ENCODE measurements at places on chromosomes 13 and 19.
A peak's percentile ranks its signal among the peaks of the same experiment; 100 is the strongest.

DNA sequence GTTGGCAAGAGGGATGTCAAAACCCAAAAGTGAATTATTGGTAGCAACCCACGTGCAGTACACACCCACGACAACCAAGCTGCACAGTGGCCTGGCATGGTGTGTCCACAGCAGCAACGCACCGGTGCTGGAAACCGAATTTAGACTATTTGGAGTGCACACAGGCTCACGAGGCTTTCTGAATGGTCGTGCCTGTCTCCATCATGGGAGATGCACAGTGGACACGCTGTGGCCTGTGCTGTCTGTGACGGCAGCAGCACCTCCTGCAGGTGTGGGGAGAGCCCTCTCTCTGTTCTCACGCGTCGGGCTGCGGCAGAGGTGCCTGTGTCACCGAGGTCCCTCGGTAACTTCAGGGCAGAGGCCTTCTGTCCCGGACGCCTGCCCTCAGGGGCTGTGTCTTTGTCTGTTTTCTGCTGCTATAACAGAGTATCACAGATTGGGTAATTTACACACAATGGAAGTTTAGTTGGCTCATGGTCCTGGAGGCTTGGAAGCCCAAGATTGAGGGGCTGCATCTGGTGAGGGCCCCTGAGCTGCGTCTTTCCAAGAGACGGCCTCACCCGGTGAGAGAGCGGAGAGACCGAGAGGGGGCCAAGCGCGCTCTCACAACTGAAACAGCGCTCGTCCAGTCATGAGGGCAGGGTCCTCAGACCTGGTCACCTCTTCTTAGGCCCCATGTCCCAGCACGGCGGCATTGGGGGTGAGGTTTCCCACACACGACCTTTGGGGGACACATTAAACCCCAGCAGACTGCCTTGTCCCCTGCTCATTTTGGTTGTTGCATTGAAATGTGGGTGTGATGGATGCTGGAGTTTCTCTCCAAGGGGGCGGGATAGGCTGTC lies 9.1 kb upstream of the MCF2L start:
- DNase-seq: no peak

- no peak for DNase-seq
Observed at GRCh38 chr19:40607311-40608239, 6.4 kb downstream of the LTBP4 start.

DNA sequence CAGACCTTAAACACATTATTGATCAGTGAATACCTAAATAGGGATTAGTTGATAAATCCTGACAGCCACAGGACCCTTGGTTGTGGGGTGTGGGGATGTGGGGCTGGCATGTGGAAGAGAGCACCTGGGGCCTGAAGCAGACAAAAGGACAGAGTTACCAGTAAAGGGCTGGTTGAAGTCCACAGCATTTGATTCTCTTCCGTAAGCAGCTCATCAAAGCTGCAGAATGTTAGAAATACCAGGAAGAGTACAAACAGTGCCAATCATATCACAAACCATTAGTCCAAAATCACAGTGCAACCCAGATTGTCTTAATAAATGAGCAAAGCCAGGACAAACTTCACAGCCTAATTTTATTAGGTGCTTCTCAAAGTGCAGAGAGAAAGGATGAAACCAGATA lies 92.5 kb upstream of the KL start:
- DNase-seq: no peak

- no peak for DNase-seq
Observed at GRCh38 chr19:42165146-42165545, 32.9 kb upstream of the POU2F2 start.

DNA sequence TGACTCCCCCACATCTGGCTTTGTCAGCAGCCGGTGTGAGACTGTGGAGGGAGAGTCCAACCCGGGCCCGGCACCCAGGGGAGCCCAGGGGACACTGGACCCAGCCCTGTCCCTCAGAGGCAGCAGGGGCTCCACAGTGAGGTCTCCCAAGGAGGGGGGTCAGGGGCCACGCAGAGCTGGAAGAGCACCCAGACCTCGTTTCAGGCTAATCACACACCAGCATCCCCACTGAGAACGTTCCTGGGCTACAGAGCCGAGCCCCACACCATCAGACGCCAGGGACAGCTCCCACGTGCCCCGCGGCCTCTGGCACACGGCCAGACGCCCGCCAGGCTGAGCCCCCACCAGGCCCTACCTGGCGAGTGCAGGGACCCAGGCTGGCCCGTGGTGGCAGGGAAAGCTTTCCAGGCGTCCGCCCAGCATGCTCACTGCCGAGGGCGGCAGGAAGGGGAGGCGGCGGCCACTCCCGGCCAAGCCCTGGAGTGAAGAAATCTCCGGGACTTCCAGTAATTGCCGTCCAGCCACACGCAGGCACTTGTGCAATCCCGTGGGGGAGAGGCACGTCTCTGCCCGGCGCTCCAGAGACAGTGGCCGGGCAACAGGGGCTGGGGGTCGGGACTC lies 19.2 kb downstream of the SBNO2 start:
- no peak for DNase-seq

- DNase-seq: no peak
Observed at GRCh38 chr19:13978351-13979243, 26.3 kb downstream of the DCAF15 start.

DNA sequence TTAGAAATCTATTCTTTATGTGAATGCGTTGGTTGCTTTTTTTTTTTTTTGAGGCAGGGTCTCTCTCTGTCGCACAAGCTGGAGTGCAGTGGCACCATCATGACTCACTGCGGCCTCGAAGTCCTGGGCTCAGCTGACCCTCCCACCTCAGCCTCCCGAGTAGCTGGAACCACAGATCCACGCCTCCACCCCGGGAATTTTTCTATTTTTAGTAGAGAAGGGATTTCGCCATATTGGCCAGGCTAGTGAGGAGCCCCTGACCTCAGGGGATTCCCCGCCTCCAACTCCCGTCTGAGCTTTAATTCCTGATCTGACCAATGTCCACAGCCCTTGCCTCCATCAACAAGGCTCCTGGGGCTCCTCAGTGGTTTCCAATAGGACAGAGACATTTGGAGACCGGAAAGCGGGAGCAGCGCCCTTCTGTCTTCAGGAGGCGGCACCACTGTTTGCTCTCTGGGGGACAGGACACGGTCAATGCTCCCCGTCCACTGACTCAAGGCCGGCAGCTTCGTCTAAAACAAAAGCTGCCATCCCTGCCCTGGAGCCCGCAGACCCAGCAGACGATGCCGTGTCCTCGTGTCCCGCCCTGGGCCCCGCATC lies 503 bp downstream of the TUBA3C start:
- no peak for DNase-seq

DNA sequence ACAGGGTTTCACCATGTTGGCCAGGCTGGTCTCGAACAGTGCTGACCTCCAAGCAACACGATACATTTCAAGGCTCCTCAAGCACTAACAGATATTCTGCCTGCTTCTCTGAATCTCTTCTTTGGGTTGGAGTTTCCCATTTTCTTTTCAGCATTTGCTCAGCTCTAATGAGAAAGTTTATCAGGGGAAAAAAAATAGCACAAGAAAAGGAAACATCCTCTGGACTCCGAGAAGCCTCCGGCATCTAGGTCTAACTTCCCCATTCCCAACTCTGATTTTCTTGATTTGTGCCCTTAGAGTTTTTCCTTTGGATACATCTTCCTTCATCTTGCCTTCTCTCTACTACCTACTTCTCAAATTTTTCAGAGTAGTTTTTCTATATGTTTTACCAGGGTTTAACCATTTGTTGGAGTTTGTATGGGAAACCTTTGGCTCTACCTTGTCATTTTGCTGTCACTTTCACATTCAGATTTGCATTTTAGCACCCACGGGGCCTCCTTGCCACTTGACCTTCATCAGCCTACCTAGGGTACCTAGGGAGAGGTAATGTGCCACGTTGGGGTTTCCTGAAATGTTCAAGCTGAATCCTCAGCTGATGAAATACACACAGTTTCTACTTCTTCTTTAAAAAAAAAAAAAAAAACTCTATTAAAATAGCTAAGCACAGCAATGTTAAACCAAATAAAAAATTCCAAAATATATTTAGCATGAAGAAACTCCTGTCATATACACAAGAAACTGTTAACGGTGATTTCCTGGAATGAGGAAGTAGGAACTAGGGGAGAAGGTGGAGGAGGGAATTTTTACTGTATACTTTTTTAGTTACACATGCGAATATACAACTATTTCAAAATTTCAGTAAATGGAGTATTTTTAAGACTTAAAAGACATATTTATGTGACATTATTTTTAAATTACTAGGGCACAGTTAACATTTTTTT lies 5.1 kb upstream of the USP12 start:
- no peak for DNase-seq

- no peak for DNase-seq
Observed at GRCh38 chr19:52453324-52454094, at the start of gene ZNF578. Gene ZNF578, plus strand, starts transcription at chr19:52453553. Its CDS starts 48,293 bp downstream, at chr19:52501846.

GRCh38 chr13:102441085-102441484 lies 39.2 kb upstream of the FGF14 start:
- no peak for DNase-seq

DNA sequence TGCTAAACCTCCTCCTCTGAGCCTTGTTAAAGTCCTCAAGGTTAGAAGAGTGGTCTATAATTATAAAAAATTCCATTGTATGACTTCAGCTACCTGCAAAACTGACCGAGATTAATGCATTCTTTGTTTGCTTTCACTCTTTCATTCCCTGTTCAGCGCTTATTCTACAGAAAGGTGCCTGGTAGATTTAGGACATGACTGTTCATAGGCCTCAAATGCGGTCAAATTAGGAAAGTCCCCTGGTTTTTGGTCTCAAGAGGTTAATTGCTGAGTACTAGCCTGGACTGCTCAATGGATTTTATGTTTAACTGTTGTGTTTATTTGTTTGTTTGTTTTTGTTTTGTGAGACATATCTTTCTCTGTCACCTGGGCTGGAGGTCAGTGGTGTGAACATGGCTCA lies 35.4 kb downstream of the KL start:
- DNase-seq: no peak

GRCh38 chr19:19571071-19571786 lies 33.2 kb downstream of the CILP2 start:
- DNase-seq: no peak

GRCh38 chr19:55119053-55119452 lies 1.6 kb upstream of the PPP1R12C start:
- DNase-seq: no peak

- peak; percentile 78 for DNase-seq
Observed at GRCh38 chr19:49907745-49908446, 11.2 kb upstream of the IL4I1 start.

DNA sequence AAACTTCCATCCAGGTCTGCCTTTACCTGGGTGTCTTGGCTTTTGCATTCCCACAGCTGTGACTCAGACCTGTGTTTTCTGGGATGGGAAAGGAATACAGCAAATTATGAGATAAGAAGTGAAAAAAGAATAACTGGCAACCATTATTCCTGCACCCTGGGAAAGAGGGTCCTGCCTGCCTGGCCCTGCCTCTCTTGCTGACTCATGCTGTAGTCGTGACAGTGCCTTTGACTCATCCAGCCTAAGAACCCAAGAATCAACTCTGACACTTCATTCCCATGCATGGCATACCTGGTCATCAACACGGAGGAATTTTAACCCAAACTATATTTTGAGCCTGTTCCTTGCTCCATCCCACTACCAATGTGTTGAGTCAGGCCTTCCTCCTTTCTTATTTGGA lies 185.4 kb upstream of the SERP2 start:
- DNase-seq: no peak

GRCh38 chr19:30677702-30678101 lies 305.5 kb downstream of the ZNF536 start:
- no peak for DNase-seq

Measured in GM06990 (cell line).